Hippocampal formation (tissue), 2 donors: ENCODE measurements at places on chromosomes 1 and 21.

- no peak for DNase-seq
These were observed 3.6 kb downstream of the ECM1 start for GRCh38 chr1:150511551-150511950.

GRCh38 chr1:116126281-116126680 is 15.1 kb downstream of the MAB21L3 start:
- no peak for DNase-seq

DNA sequence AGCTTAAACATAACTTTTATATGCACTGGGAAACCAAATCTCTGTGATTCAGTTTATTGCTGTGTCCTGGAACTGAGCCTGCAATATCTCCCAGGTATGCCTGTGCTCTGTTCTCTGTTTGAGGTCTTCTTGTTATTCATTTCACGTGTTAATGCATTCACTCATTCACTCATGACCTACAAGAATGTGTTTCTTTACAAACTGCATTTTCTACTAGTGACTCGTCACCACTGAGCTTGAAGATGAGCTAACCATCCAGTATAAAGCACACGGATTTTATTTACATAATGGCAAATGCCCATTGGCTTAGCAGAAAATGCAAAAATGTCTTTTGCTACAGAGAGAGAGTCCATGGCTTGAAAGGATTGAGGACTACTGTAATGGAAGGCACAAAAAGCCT is 75.0 kb upstream of the DUSP10 start:
- no peak for DNase-seq

DNA sequence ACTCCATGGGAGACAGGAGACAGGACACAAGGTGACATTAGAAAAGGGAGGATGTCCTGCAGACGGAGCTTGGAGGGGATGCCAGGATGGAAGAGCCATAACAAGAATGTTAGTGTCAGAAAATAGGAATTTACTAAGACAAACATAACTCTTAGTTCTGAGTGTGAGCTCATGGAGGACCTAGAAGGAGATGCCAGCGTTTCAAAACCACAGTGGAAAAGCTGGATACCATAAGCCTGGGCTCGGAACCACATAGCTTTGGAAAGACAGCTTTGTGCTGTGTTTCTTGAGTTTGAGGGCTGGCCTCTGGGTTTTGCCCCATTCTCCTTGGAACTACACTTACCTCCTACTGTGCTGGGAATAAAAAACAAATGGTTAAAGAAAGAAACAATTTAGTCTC is 128.4 kb downstream of the S1PR1 start:
- DNase-seq, result no peak

DNA sequence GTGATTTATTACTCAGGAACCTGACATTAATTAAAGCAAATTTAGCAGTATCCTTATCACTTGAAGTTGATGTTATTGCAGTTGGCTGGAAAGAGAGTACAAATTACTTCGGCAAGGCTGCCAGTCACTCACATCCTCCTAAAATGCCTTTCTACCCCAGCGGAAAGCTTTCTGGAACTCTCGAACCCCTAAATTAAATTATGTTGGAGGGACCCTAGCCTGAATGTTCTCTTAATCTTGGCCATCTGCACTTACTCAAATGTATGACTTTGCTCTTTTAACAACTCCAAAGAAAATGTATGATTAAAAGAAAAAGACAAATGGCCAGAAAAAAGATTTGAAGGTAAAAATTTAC is 242.6 kb upstream of the USP25 start:
- no peak for DNase-seq

- DNase-seq, result peak; percentile 4
These were observed 118.2 kb downstream of the FAF1 start for GRCh38 chr1:50841791-50842387.

- no peak for DNase-seq
These were observed 636 bp downstream of the INTS3 start for GRCh38 chr1:153728305-153729066.

- DNase-seq, result no peak
These were observed 757.1 kb downstream of the KCNT2 start for GRCh38 chr1:195851016-195851601.

GRCh38 chr1:186014370-186015037 is 280.3 kb downstream of the HMCN1 start:
- DNase-seq, result no peak

GRCh38 chr1:185363205-185363604 is 46.2 kb upstream of the IVNS1ABP start:
- DNase-seq, result no peak

DNA sequence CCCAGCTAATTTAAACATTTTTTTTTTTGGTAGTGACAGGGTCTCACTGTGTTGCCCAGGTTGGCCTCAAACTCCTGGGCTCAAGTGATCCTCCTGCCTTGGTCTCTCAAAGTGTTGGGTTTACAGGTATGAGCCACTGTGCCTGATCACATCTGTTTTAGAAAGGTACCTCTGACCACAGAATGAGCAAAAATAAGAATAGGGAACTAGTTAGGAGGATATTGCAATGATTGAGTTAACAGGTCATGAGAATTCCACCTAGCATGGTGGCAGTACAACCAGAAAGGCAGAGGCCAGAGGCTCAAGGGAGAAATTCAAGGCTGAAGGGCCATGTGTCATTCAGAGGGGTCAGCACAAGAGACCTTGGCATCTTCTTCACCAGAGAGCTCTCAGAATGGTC is 49.6 kb downstream of the ELAPOR1 start:
- DNase-seq, result no peak
